ENCODE measurements at places on chromosomes 5 and 9. TPM values are rescaled to one million over a fixed set of nuclear protein-coding genes. Genes with fewer than 3 reads are reported as not detected.

GRCh38 chr5:119816055-119816454 lies 186.7 kb downstream of the FAM170A start:
- no peak for DNase-seq

DNA sequence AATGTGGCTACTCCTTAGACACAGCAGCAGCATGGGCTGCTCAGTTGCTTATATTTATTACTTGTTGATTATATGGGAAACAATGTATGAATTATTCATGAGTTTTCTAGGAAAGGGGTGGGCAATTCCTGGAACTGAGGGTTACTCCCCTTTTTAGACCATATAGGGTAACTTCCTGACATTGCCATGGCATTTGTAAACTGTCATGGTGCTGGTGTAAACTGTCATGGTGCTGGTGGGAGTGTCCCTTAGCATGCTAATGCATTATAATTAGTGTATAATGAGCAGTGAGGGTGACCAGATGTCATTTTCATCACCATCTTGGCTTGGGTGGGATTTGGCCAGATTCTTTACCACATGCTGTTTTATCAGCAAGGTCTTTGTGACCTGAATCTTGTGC lies 734.6 kb upstream of the PTPRD start:
- no peak for DNase-seq

DNA sequence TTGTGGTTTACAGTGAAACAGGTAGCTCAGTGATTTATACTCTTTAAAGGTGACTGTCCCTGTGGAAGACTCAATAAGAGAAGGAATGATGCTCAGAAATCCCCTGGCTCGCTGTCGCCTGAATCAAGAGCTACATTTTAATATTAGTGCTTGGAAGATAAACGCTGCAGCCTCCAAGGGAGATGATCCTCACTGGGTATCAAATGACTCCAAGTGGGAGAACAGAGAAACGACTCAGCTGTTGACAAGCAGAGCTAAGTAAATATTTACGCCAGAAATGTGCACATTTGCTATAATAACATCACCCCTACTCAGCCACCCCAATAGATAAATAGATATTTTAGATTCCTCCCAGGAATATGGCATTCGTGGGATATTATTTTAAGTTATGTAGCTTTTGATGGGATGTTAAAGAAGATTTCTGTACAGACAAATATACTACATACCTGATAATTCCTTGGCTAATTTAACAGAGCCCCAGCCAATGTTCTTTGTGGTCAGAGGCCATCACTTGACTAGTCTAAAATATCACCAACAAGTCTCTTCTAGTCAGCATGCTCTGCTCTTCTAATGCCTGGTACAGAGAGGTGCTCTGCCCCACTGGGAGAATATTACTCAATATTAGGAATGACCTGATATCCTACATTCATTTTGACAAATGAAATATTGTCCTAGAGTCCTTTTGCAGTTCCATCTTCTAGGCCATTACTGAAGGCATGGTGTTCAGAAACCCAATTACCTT lies 18.3 kb upstream of the CCDC192 start:
- no peak for DNase-seq

DNA sequence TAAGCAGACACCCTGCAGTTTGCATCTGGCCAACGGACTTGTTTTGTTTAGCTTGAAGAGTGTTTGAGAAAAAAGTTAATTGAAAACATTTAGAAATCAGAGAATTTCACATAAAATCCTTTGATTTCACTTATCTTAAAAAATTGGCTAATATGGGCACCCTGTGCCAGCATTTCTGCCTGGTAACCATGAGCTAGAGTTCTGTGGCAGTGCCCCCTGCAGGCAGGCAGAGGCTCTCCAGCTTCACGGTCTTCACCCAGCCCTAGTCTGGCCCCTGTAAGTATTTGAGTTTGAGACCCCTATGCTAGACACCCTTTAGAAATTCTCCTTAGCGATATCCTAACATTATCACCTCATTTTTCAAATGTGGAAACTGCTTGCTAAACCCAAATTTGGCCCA lies 18.8 kb upstream of the FANCC start:
- peak; percentile 64 for DNase-seq

GRCh38 chr9:84780385-84780784 lies 110.9 kb downstream of the NTRK2 start:
- no peak for DNase-seq

DNA sequence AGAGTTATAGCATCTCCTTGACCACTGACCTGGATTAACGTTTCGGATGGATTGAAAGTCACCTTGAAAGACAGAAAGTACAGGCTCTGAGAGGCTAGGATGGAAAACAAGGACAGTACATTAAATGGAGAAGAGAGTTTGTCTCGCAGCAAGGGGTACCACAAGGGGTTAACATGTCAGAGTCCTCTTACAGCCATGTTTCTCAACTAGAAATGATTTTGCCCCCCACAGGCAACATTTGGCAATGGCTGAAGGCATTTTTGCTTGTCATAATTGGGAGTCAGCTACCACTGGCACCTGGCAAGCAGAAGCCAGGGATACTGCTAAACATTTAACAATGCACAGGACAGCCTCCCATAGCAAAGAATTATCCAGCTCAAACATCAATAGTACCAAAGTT lies 90.8 kb upstream of the EQTN start:
- no peak for DNase-seq

DNA sequence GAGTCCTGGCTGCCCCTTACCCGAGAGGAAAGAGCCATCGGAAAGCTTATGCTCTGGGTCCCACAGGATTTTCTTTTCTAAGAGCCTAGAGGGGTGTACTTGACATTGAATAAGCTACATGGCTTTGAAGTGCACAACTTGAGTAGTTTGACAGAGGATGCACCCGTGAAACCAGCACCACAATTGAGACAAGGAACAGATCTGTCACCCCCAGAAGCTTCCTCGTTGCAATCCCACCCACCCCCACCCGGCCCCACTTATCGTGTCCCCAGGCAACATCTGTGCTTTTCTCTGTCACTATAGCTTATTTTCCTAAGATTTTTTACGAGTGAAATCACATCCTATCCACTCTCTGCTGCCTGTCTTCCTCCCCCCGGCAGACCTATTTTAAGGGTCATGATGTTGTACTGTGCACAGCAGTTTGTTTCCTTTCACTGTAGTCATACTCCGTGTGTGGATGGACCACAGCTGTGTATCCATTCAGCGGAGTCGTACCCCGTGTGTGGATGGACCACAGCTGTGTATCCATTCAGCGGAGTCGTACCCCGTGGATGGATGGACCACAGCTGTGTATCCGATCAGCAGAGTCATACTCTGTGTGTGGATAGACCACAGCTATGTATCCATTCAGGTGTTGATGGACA lies 8.8 kb upstream of the FCN2 start:
- DNase-seq: no peak

- no peak for DNase-seq
Measured at GRCh38 chr5:123438244-123438643, 15.0 kb upstream of the CEP120 start.

DNA sequence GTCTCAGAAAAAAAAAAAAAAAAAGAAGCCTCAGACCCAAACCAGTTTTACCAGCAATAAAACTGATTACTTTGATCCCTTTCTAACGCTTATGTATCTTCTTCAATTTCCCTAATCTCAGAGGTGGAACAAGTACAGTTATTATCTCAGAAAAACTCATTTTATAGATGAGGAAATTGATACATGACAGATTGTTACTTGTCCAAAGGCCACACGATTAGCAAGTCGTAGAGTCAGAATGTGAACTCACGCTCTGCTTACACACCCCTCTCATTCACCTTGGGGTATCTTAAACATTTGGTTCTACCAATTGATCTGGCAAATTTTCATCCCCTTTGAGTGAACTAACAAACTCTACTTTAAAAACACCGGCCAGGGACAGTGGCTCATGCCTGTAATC lies 110.2 kb downstream of the SUSD1 start:
- DNase-seq: no peak

- no peak for DNase-seq
Measured at GRCh38 chr9:128362774-128363173, 8.4 kb upstream of the URM1 start.

DNA sequence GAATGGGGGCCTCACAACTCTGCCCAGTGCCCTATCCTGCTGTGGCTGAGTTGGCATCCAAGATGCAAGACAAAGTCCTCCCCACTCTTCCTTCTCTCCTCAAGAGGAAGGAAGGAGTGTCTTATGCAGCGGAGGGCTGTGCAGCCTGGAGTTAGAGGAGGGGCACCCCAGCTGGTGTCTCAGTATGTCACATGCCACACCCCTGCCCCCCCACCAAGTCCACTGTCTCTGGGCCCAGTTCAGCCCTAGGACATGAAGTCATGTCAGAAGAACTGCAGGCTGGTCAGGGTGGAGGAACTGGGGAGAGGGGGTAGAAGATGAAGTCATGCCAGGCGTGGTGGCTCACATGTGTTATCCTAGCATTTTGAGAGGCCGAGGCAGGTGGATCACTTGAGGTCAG lies 28.0 kb upstream of the SLC28A3 start:
- DNase-seq: no peak

- no peak for DNase-seq
Measured at GRCh38 chr5:15741591-15741990, 241.6 kb downstream of the FBXL7 start.

- DNase-seq: no peak
Measured at GRCh38 chr9:68643901-68644809, 60.9 kb upstream of the PIP5K1B start.

DNA sequence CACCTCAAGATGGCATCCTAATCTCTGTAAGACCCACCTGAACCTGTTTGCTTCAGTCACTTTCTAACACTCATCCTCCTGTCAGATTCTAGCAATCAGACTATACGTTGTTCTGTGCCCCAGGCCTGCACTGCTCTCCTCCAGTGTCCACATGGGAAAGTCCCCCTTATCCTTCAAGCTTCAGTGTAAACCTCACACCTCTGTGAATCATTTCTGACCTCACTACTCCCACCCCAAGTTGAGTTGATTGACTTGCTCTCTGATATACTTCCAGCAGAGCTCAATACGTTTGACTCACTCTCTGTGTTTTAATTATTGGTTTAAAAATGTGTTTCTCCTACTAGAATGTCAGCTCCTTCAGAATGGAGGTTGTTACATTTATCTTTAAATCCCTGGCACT lies 240.2 kb downstream of the FBXL17 start:
- DNase-seq: no peak

- no peak for DNase-seq
Measured at GRCh38 chr5:16418471-16418922, 47.1 kb downstream of the ZNF622 start.

RMI1 gene
- total RNA-seq: 5.9 TPM

ADGRV1 gene
- total RNA-seq: 0.21 TPM

TRIP13 gene
- total RNA-seq: 43.7 TPM

KIF20A gene
- total RNA-seq: 41.7 TPM

GABRP gene
- not detected for total RNA-seq

SLC30A5 gene
- 67.0 TPM for total RNA-seq
